ENCODE measurements at places on chromosomes 12 and 14. TPM values are rescaled to one million over a fixed set of nuclear protein-coding genes. Genes with fewer than 3 reads are reported as not detected.
A peak's percentile ranks its signal among the peaks of the same experiment; 100 is the strongest.

Gene POU6F1
- 9.7 TPM for total RNA-seq

Gene PTGER2
- 0.47 TPM for total RNA-seq

Gene GYS2
- not detected for total RNA-seq

Gene LYZ
- 21.0 TPM for total RNA-seq

Gene TAS2R43
- total RNA-seq, result not detected

Gene LGR5
- total RNA-seq, result not detected

Gene CDKN3
- total RNA-seq, result 3.4 TPM

Gene CATSPERB
- total RNA-seq, result 0.56 TPM

Gene RDH16
- 0.30 TPM for total RNA-seq

GRCh38 chr12:63779498-63780481, at the start of gene RXYLT1:
TSS of gene RXYLT1 (plus strand) at chr12:63779909. CDS start at chr12:63779961, 52 bp downstream.
- H3K36me3 ChIP-seq, result peaks cover 32% of the 10 kb centered on the region
- peak within 1 kb of the TSS; percentile 69 for H3K4me3 ChIP-seq
- H3K4me1 ChIP-seq, result peaks cover 9% of the 10 kb centered on the region
- no peaks in the 10 kb centered on the region for H3K27me3 ChIP-seq
- peak; percentile 89 for DNase-seq

GRCh38 chr12:9992296-9992695, 6.6 kb downstream of the CLEC1B start:
- H3K36me3 ChIP-seq, result no peaks in the 10 kb centered on the region
- H3K4me3 ChIP-seq, result no peak overlapping the region
- H3K4me1 ChIP-seq, result no peaks in the 10 kb centered on the region
- no peaks in the 10 kb centered on the region for H3K27me3 ChIP-seq
- DNase-seq, result no peak

- no peak for DNase-seq
- peaks cover 11% of the 10 kb centered on the region for H3K36me3 ChIP-seq
- H3K4me1 ChIP-seq, result no peaks in the 10 kb centered on the region
- peaks cover 12% of the 10 kb centered on the region for H3K27me3 ChIP-seq
- no peak overlapping the region for H3K4me3 ChIP-seq
These were observed 63.4 kb upstream of the DICER1 start for GRCh38 chr14:95220663-95221231.

GRCh38 chr14:23320584-23321571, at the start of gene PABPN1:
TSS of gene PABPN1 (plus strand) at chr14:23321457. CDS start at chr14:23321470, 13 bp downstream.
- H3K4me3 ChIP-seq, result peak within 1 kb of the TSS; percentile 88
- H3K36me3 ChIP-seq, result peaks cover 31% of the 10 kb centered on the region
- H3K27ac ChIP-seq, result peak within 1 kb of the TSS; percentile 97
- peaks cover 16% of the 10 kb centered on the region for H3K4me1 ChIP-seq
- DNase-seq, result peak; percentile 99

DNA sequence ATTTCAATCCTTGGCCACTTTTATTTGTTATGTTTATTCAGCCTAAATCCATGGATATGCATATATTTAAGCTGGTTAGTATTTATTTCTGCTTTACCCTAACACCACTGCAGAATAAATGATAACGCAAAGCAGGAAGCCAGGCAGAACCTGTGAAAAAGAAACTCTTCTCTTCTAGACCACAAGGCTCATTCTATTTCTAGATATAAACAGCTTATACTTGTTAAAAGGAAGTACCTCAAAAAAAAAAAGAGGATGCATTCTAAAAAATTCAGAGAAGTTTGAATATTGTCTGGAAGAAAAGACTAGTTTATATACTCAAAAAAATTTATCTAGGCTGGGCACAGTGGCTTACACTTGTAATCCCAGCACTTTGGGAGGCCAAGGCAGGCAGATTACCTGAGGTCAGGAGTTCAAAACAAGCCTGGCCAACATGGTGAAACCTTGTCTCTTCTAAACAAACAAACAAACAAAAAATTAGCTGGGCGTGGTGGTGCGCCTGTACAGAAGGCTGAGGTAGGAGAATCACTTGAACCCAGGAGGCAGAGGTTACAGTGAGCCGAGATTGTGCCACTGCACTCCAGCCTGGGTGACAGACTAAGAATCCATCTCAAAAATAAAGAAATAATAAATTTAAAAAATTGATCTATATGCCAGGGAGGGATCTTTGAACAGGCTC, 55.8 kb downstream of the GALNT4 start:
- no peaks in the 10 kb centered on the region for H3K27me3 ChIP-seq
- H3K27ac ChIP-seq, result no peak overlapping the region
- no peak for DNase-seq
- no peaks in the 10 kb centered on the region for H3K36me3 ChIP-seq

- peaks cover 65% of the 10 kb centered on the region for H3K4me1 ChIP-seq
- no peaks in the 10 kb centered on the region for H3K27me3 ChIP-seq
- no peaks in the 10 kb centered on the region for H3K36me3 ChIP-seq
- peak; percentile 38 for DNase-seq
These were observed 2.0 kb downstream of the ZBTB25 start for GRCh38 chr14:64501411-64502171.

DNA sequence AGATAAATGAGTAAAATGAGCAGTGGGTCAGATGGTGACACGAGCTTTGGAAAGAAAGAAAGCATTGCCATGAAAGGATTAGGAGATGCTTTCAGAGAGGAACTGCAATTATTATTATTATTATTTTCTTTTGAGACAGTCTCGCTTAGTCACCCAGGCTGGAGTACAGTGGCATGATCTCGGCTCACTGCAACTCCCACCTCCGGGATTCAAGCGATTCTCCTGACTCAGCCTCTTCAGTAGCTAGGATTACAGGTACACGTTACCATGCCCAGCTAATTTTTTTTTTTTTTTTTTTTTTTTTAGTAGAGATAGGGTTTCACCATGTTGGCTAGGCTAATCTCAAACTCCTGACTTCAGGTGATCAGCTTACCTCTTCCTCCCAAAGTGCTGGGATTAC, 77.4 kb downstream of the ST8SIA1 start:
- no peak for DNase-seq
- peaks cover 20% of the 10 kb centered on the region for H3K4me1 ChIP-seq
- H3K27ac ChIP-seq, result no peak overlapping the region
- no peaks in the 10 kb centered on the region for H3K27me3 ChIP-seq
- no peak overlapping the region for H3K4me3 ChIP-seq

GRCh38 chr14:73722581-73722980, 8.4 kb upstream of the PNMA1 start:
- no peak overlapping the region for H3K4me3 ChIP-seq
- peaks cover 82% of the 10 kb centered on the region for H3K4me1 ChIP-seq
- no peaks in the 10 kb centered on the region for H3K27me3 ChIP-seq
- peaks cover 99% of the 10 kb centered on the region for H3K36me3 ChIP-seq
- H3K27ac ChIP-seq, result no peak overlapping the region

- H3K4me3 ChIP-seq, result no peak overlapping the region
- H3K36me3 ChIP-seq, result no peaks in the 10 kb centered on the region
- no peaks in the 10 kb centered on the region for H3K4me1 ChIP-seq
These were observed 303.8 kb downstream of the BTG1 start for GRCh38 chr12:91841822-91842221.

DNA sequence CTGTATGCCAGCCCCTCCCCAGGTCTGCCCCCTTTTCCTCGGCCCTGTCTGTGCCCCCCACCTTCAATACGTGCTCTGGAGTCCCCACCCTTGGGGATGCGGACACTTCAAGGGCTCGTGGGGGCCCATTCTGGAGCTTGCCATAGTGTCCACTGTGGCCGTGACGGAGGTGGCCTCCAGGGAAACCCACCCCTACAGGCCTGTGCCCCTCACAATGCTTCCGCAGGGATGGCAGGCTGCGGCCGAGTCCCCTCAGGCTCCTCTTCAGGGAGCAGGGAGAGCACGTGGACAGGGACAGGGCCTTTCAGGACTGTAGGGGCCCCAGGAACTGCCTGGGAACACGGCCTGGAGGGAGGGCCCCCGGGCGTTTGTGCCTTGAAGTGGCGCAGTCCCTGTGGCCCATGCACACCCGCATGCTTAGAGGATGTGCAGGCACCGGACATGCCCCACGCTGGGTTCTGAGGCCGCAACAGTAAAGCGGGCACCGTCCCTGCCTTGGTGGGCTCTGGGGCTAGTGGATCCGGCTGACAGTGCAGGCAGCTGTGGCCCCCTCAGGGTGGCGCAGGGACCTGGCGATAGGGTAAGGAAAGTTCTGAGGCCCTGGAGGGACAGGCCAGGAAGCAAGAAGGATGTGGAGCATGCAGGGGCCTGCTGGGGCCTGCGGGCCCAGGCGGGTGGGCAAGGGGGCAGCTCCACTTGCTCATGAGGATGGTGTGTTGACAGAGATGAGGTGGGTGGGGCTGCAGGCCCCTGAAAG, 209.0 kb upstream of the RTL1 start:
- H3K27me3 ChIP-seq, result no peaks in the 10 kb centered on the region
- H3K36me3 ChIP-seq, result no peaks in the 10 kb centered on the region
- no peak overlapping the region for H3K27ac ChIP-seq
- H3K4me3 ChIP-seq, result no peak overlapping the region
- H3K4me1 ChIP-seq, result no peaks in the 10 kb centered on the region

GRCh38 chr12:5197131-5197530, 153.5 kb downstream of the KCNA5 start:
- H3K27ac ChIP-seq, result no peak overlapping the region
- H3K27me3 ChIP-seq, result peaks cover 19% of the 10 kb centered on the region
- no peaks in the 10 kb centered on the region for H3K36me3 ChIP-seq
- peaks cover 5% of the 10 kb centered on the region for H3K4me1 ChIP-seq
- DNase-seq, result no peak
- no peak overlapping the region for H3K4me3 ChIP-seq

DNA sequence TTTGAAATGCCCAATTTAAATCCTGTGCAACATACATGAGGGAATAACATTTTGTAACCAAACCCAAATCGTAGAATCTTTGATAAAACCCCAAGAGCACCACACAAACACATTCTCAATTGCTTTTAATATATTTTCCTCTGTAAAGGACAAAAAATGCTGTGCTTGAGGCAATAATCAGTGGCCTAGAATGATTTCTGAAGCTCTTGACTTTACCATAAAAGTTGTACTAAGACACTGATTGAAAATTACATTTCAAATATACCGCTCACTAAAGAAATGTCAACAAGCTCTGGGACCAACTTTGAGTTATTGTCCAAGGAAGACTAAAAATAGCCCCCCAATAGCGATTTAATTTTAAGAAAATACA, 1.5 kb downstream of the EML5 start:
- H3K4me1 ChIP-seq, result peaks cover 15% of the 10 kb centered on the region
- no peak for DNase-seq
- no peak overlapping the region for H3K4me3 ChIP-seq
- H3K27me3 ChIP-seq, result peaks cover 40% of the 10 kb centered on the region
- no peaks in the 10 kb centered on the region for H3K36me3 ChIP-seq

DNA sequence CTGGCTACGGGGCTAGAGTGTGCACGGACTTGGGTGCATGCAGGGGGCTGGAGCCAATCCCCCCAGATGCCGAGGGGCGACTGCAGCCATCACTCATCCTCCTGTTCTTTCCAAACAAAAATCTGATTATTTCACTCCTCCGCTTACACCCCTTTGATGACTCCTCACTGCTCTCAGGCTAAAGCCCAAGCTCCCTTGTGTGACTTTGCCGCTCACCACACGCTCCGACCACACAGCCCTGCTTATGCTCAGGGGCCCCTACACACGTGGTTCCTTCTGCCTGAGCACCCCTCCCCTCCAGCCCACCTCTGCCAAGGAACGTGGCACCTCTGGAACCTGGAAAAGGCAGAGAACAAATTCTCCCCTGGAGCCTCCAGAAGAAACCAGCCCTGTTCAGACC, 13.7 kb downstream of the CHFR start:
- H3K4me1 ChIP-seq, result no peaks in the 10 kb centered on the region
- H3K4me3 ChIP-seq, result no peak overlapping the region
- no peak for DNase-seq
- H3K36me3 ChIP-seq, result peaks cover 6% of the 10 kb centered on the region

DNA sequence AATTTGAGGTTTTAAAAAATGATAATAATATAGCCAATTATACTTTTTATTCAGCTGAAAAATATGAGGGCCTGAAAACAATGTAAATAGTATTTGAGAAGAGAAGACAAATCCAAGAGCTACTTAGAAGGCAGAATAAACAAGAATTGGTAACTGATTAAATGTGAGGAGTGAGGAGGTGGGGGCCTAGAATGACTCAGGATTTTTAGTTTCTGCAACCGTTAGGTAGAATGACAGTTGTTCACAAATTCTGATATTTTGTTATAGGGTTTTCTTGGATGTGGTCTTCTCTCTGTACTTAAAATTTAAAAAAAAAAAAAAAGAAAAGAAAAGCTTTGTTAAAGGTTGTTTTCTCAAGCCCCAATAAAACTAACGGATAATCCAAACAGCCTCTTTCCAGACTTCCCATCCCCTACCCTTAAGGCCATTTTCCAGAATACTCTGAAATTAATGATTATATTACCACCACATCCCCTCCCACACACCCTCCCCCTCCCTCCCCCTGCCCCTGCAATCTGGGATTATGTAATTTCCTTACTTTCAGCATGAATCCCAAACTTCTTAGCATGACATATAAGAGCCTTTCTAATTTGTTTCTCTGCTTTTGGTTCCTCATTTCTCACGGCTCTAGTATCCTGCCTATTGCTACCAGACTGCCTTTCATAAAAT, 50.4 kb downstream of the LRP6 start:
- H3K27ac ChIP-seq, result no peak overlapping the region
- peaks cover 32% of the 10 kb centered on the region for H3K4me1 ChIP-seq
- H3K27me3 ChIP-seq, result no peaks in the 10 kb centered on the region
- no peak overlapping the region for H3K4me3 ChIP-seq
- no peak for DNase-seq
- no peaks in the 10 kb centered on the region for H3K36me3 ChIP-seq

GRCh38 chr14:92277031-92277430, 45.9 kb upstream of the SLC24A4 start:
- no peak for DNase-seq
- no peaks in the 10 kb centered on the region for H3K4me1 ChIP-seq
- peaks cover 13% of the 10 kb centered on the region for H3K27me3 ChIP-seq
- no peak overlapping the region for H3K4me3 ChIP-seq

GRCh38 chr12:31850268-31850667, 108.9 kb upstream of the RESF1 start:
- no peaks in the 10 kb centered on the region for H3K4me1 ChIP-seq
- no peaks in the 10 kb centered on the region for H3K27me3 ChIP-seq
- H3K4me3 ChIP-seq, result no peak overlapping the region
- H3K27ac ChIP-seq, result no peak overlapping the region
- DNase-seq, result no peak
- no peaks in the 10 kb centered on the region for H3K36me3 ChIP-seq

DNA sequence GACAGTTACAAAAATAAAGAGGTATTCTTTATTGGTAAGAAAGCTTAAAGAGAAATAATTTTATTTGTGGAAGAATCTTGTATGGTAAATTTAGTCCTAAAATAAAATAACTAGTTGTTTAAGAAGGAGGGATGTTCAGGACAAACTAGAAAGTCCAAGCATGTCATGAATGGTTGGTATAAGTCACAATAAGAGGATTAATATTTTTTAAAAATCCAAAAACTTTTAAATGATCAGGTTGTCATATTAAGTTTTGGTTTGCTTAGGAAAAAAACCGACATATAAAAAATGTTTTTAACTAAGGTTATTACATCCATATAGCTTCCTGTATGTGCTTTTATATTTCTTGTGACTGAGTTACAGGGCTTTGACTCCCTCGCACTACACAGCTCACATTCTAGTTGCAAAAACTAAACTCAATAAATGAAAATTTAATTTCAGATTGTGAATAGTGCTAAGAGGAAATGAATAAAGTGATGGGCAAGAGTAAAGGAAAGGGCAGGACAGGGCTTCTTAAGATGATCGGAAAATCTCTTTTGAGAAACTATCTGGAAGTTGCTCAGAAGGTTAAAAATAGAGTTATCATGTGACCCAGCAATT, 80.7 kb upstream of the METAP2 start:
- H3K27me3 ChIP-seq, result no peaks in the 10 kb centered on the region
- H3K4me3 ChIP-seq, result no peak overlapping the region
- DNase-seq, result no peak
- no peaks in the 10 kb centered on the region for H3K4me1 ChIP-seq
- no peak overlapping the region for H3K27ac ChIP-seq
- no peaks in the 10 kb centered on the region for H3K36me3 ChIP-seq

All from heart right ventricle (tissue), 16 donors.